ENCODE measurements at places on chromosomes 1 and 21.

DNA sequence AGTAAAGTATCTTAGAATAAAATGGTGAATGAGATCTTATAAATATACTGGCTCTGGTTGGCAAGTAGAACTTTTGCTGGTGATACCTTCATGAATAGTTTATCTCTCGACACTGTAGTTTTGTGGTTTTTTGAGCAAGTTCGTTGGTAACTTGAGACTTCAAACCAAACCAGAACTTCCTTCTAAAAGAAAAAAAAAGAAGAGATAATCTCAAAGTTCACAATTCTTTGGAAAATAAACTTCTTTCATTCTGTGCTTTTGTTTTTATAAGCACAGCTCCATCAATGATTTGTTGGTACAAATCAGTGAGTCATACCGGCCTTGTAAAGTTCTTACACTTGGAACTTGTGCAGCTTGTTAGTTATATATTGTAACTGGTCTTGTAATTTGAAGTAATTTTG lies 2.3 kb downstream of the HIPK1 start:
- DNase-seq = no peak

DNA sequence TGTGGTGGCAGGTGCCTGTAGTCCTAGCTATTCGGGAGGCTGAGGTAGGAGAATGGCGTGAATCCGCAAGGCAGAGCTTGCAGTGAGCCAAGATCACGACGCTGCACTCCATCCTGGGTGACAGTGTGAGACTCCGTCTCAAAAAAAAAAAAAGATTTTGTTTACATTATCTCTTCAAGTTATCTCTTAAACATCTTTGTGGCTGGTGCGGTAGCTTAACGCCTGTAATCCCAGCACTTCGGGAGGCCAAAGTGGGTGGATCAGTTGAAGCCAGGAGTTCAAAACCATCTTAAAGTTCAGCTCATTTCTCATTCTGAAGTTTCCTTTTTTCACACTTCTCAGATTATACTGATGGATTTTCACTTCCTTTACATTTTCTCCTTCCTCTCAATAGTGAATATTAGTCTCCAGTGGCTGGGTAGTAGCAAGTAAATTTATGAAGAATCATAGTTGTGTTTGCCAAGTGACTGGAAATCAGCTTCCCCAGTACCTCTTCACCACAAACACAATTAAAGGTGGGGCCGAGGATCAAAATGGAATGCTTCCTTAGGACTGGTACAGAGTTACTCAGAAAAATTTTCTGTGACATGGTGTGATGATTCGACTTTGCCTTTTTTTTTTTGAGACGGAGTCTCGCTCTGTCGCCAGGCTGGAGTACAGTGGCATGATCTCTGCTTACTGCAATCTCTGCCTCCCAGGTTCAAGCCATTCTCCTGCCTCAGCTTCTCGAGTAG lies 13.8 kb downstream of the PIP5K1A start:
- no peak for DNase-seq

GRCh38 chr1:227314014-227314848 lies 4.1 kb downstream of the CDC42BPA start:
- no peak for DNase-seq

DNA sequence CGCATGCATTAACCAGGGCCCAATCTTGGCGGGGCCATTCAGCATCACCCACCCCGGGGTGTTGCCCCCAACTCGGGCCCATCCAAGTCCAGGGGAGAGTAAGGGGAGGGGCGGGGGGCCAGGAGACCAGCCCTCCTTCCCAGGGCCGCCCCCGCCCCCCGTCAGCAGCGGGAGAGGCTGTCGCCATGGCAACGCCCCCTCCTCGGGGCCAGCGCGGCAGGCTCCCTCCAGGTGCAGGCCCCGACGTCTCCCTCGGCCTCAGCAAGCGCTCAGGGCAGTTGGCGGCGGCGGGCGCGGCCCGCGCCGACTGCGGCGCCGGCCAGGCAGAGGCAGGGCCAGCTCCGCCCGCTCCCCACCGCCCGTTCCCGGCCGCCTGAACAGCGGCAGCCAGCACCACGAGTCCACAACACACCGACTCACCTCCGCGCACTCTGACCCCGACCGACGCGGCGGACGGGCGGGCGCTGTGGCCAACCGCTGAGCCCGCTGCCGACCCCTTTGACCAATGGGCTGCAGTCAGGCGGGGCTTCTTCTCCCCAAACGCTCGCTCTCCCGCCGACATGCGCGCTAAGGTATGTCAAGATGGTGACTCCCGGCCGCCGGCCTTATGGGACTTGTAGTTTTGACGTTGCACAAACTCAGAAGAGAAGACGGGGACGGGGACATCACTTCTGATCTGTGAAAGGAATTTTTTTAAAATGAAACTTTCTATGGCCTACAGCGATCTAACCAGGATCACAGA lies at the start of gene ERI3:
Gene ERI3, minus strand, starts transcription at position 418 of the 742 bp plus-strand sequence. Its CDS starts 231 bp downstream, at position 187.
- peak; percentile 94 for DNase-seq

GRCh38 chr1:29758781-29759499 lies 522.6 kb downstream of the PTPRU start:
- no peak for DNase-seq
